Anterior cingulate cortex (tissue), 58 donors: ENCODE measurements at places on chromosomes 7 and 10.

GRCh38 chr7:27640884-27641574 is 21.7 kb downstream of the HIBADH start:
- DNase-seq = no peak

GRCh38 chr10:92278996-92279696 is 11.7 kb downstream of the CPEB3 start:
- DNase-seq = no peak

DNA sequence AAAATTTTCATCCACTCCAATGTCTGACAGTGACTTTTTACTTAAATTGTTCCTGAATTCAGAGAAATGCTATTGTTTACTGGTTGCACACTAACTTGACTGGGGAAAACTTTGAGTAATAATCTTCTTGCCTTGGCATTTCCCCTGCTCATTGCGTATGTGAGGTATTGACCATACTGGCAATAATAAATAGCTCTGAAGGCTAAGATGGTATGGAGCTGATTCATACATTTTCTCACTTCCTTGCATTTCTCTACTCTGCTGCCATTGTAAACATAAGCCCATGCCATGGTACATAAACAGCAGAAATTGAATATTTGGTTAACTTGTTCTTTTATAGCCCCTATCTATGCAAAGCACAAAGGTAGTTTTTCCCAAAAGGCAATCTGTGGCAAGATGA is 290.0 kb downstream of the RNLS start:
- DNase-seq = no peak

DNA sequence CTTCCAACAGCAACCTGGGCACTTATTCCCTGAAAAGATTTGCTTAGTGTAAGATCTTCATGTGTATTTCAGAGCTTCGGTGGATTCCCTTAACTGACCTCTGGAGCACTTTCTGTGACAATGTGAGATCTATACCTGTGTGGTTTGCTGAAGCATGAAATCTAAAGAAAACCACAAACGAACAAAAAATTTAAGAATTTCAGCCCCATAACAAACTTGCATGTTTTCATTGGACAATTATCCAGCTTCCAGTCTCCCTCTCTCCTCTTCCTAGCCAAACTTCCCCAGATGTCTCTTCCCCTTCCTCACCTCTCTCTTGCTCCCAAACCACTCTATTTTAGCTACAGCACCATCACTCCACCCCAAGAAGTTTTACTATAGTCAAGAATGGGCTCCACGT is 279.9 kb upstream of the SORCS1 start:
- no peak for DNase-seq

DNA sequence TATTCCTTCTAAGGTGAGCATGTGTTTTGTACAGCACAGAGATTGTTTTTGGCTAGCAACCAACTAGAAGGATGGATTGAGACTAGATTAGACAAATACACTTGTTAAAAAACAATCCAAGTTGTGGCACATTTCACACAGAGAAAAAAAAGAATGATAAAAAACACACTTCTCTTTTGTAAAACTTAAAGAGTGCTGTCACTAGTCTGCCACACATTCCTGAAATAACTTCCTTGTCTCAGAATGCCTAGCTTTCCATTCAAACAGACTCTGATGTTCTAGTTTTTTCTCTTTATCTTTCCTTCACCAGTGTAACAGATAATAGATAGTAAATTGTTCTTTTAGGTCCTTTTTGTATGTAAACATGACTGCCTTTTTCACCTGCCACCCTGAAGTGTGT is 11.4 kb downstream of the DLD start:
- no peak for DNase-seq

- DNase-seq = no peak
These were observed 20.7 kb downstream of the TMEM72 start for GRCh38 chr10:44931621-44932516.

GRCh38 chr7:15684871-15685270 is 1.6 kb downstream of the MEOX2 start:
- no peak for DNase-seq

GRCh38 chr7:22477262-22477661 is 22.7 kb downstream of the STEAP1B start:
- DNase-seq = no peak

DNA sequence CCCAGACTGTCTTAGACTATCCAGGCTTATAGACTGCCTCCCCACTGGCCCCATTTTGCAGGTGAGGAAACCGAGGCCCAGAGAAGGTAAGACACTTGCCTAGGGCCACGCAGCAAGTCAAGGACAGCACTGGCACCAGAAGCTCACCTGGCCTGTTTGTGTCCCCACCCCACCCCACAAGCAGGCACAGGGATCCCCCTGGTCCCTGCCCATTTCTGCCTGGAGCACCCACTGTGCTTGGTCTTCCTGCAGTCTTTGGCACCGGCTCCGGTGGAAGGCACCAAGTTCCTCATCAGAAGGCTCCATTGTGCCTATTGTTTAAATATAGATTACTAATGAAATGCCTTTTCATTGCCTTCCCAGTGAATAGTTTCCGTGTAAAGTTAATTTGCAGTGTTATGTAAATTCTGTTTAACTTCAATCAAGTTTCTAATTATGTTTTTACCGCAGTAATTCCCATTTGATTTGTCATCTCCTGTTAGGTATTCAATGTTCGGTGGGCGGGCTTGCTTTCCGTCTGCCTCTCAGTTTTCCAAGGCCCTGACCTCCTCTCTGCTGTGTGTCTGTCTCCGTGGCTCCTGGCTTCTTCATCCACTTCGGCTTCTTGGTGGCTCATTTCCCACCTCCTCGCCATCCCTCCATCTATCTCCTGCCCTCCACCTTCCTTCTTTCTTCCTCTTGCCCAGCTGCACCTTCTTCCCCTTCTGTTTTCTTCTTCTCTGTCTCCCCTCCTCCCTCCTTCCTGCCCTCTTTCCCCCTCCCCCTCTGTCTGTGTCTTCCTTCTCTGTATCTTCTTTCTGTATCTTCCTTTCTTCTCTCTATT is 75.8 kb downstream of the ZMIZ1 start:
- DNase-seq = no peak

DNA sequence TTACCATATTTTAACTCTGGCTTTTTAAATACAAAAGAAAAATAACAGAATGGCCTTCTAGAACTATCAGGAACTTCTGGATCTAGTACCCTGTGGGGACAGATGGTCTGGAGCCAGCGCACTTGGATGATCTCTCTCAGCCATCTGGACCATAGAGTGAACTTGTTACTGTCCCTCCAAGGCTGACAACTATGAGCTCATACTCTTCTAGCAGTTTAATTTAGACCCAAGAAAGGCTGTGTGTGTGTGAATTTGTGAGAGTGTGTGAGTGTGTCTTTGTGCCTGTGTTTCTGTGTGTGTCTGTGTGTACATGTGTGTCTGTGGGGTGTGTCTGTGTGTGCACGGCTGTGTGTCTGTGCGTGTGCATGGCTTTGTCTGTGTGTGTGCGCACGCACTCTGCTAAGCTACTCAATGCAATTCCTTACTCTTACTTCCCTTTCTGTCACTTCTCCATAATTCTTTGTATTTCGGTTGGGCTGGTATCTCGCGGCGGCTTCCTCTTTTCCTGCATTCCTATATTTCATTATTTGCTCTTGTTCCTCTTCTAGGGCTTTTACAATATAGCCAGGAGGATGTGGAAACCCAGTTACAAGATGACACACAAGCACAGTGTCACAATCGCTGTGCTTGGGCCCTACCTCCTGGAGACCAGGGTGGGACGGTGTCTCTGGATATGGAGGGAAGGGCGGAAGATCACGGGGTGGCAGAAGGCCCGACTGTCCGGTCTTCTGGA is 51.9 kb downstream of the IKZF1 start:
- no peak for DNase-seq

- DNase-seq = no peak
These were observed 50.3 kb downstream of the MAD1L1 start for GRCh38 chr7:2182461-2182860.

DNA sequence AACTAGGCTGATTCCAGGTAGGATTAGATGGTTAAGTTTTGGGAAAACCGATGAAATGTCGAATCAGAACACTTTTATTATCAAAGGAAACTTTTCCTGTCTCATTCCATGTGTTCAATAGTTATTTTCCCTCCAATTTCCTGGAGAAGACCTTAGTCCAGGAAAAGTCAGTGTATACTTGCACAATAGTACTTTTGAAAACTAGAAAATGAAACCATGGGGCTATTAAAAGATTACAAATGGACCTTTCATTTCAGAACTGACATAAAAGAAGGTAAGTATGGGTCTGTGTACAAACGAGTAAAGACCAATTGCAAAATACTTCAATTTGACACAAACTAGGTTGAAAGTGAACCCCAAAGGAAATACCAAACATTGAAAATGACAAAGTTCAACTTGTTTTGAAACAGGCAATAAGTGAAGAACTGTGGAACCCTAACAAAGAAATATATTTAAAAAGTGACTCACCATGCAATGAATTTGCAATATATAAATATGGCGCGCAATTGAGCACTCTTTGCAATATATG is 2.1 kb downstream of the AVPI1 start:
- no peak for DNase-seq

- DNase-seq = no peak
These were observed 44.1 kb downstream of the IKZF1 start for GRCh38 chr7:50348469-50349162.

DNA sequence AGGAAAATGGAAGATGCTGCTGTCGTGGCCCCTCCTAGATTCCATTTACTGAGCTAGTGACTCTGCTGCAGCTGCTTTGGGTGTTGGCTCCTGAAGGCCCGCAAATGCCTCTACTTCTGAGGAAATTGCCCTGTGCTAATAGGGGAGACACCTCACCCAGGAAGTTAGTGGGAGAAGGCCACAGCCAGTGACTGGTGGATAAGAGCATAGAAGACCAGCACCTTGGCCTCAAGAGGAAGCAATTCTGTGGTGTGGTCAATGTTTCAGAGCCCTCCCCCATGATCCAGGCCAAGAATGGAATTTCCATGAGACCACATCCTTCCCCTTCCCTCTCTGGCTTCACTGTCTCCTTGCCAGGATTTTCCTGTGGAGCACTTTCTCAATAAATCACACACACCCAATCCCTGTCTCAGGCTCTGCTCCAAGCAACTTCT is 25.0 kb upstream of the FZD1 start:
- no peak for DNase-seq

DNA sequence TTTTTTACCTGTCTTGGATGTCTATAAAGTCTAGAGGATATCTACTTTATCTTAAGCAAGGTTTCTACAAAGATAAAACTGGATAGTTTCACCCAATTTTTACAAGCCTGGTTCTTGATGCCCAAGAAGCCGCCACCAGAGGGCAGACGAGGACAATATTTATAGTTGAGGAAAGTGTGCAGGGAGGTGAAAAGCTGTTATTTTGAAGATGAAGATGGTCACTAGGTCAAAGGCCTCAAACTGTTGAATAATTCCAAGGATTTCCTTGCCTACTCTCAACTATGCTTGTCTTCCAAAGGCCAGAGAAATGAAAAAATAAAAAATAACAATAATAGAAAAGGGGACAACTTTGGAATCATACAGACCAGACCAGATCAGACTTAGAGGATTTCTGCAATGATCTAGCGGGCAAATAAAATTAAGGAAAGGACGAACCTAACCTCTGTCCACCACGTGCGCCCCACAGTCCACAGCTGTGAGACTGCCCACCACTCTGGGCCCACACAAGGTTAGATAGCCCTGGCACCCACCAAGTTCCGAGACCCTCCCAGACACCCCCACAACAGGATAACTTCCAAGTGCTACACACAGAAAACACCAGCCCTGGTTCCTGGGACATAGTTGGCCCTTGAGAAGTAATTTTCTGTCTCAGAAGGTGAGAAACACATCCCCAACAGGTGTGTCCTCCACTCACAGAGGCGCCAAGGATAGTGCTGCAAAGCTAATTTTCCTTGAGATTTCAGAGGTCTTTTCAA is 2.8 kb downstream of the PKD1L1 start:
- no peak for DNase-seq

- DNase-seq = no peak
These were observed 817 bp upstream of the IL15RA start for GRCh38 chr10:5978230-5978489.

DNA sequence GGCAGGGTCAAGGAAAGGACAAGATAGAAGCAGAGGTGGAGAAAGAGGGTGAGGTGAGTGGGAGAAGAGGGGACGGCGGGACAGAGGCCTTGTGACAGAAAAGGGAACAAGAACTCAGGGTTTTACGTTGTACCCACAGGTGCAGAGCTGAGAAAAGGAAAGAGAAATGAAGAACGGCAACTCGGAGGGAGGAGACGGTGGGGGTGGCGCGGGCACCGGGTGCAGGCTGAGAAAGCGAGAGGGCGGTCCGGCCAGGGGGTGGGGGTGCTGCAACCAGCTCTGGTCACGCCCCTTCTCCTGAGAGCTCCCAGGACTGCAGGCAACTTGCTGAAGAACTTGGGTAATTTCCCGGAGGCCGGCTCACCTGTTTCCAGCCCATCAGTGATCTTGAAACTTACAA is 65.3 kb downstream of the CARD11 start:
- DNase-seq = no peak

GRCh38 chr7:1059200-1060091 is 15.1 kb downstream of the GPR146 start:
- no peak for DNase-seq

DNA sequence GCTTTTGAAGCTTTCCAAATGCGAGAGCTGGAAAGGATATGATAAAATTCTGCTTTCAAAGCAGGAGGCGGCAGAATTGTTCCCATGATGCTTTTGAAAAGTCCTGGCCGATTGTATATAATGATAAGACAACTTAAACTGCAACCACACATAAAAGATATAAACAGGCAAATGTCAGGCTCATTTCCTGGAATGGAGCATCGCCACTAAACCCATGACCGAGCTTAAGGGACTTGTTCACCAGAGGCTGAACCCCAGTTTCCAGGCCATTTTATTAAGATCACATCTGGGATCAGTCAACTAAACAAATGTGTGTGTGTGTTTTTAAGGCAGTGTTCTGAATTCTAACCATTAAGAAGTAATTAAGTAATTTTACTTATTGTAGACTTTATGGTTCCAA is 131.6 kb downstream of the ITGA8 start:
- DNase-seq = no peak

DNA sequence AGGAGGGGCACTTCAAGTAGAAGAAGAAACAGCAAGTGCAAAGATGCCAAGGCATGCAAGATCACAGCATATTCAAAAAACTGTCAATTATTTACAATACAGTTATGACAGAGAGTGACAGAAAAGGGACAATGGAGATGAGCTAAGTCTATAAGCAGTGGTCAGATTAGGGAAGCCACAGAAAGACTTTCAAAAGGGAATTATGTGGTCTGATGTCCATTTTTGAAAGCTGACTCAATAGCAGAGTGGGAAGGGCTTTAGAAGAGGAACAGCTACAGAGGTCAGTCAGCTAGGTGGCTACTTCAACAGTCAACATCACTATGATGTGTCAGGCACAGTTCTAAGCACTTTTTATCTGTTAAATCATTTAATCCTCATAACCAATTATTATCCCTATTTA is 45.2 kb upstream of the SPOCK2 start:
- DNase-seq = no peak

DNA sequence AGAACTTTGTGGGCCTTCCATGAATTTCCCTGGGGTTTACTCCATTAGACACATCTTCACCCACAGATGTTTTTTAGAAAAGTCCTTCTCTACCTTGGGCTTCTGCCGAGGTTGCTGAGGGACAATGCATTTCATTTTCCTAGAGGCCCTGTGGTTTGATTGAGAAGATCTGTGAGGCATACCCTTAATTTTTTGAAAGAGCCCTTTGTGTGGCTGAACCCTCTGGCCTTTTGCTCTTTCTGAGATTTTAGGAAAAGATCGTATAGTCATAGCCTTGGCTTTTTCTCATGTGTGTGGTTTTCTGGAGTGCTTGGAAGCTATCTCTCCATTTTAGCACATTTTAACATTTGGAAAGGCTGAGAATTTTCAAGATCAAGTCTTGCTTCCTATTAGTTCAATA is 119.8 kb upstream of the LYZL1 start:
- DNase-seq = no peak
